ENCODE measurements at places on chromosomes 11 and 22. TPM values are rescaled to one million over a fixed set of nuclear protein-coding genes. Genes with fewer than 3 reads are reported as not detected.

GRCh38 chr22:25130462-25130861, 69.2 kb upstream of the CRYBB3 start:
- no peak for DNase-seq

- DNase-seq, result no peak
These were observed 789.0 kb downstream of the TBC1D22A start for GRCh38 chr22:47551431-47551775.

DNA sequence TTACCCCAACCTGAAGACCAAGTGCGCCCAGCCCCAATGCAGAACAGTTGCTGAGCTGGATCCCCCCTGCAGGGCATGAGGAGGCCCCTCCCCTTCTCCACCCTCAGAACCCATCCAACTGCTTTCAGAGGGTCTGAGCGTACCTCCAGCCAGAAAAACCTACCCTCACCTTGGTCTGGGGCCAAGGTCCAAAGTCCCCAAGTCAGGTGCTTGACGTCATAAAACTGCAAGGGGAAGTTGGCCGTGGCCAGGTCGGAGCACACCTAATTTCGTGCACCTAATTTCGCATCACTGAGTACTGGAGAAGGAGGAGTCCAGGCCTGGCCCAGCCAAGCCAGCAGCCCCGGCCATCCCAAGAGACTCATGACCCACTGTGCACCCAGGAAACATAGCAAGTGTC, 289.8 kb downstream of the CTTN start:
- DNase-seq, result no peak

- DNase-seq, result no peak
These were observed 17.3 kb upstream of the FGF19 start for GRCh38 chr11:69721106-69721505.

- no peak for DNase-seq
These were observed 55.1 kb upstream of the SCUBE2 start for GRCh38 chr11:9146477-9146876.

DNA sequence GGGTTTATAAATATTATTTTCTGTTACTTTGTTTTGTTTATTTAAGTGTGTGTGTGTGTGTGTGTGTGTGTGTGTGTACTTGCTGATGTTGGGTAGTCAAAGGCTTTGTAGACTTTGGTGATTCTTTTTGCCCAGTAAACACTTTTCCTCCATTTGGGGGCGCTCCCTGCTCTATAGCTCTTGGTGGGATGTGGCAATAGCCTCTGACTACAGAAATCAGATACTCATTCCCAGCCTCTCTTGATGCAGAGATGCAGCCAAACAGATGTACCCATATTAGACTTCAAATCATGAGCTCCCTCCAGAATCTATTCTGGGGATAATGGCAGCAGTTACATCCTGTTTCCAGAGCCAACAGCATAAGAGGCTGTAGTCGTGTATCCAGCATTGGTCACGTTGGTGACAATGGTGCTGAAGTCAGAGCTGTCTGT, 33.4 kb upstream of the APOL5 start:
- DNase-seq, result no peak

The CLDN5 gene
- 1.7 TPM for total RNA-seq

The RRAS2 gene
- total RNA-seq, result 102 TPM

The FAM111B gene
- 3.2 TPM for total RNA-seq

The TYR gene
- not detected for total RNA-seq
